Right ventricle myocardium superior (tissue), 1 donor: ENCODE measurements at places on chromosomes 12 and 14.

DNA sequence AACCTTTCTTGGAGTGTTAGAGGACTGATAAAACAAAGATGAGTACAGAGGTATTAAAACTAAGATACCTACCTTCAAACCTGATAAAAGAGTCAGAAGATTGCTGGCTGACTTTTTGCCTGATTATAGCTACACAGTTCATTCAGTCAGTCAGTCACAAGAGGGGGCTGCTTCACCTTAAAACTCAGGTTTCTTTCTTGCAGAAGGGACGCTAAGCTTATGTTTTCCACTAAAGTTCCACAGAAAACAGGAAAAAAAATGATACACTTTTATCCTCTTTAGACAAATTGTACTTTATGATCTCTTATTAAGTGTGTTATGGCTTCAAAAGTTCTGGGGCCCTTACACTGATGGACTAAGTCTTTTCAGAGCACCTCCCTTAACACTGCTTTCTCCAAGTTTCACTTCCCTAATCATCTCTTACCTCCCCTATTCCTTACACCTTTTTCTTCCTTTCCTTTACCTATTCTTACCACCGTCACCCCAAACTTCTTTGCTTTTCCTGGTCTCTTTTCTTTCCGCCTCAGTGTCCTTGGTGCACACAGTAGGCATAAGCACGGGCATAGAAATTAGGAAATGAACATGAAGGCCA lies 448.7 kb upstream of the OR4E1 start:
- DNase-seq = no peak

DNA sequence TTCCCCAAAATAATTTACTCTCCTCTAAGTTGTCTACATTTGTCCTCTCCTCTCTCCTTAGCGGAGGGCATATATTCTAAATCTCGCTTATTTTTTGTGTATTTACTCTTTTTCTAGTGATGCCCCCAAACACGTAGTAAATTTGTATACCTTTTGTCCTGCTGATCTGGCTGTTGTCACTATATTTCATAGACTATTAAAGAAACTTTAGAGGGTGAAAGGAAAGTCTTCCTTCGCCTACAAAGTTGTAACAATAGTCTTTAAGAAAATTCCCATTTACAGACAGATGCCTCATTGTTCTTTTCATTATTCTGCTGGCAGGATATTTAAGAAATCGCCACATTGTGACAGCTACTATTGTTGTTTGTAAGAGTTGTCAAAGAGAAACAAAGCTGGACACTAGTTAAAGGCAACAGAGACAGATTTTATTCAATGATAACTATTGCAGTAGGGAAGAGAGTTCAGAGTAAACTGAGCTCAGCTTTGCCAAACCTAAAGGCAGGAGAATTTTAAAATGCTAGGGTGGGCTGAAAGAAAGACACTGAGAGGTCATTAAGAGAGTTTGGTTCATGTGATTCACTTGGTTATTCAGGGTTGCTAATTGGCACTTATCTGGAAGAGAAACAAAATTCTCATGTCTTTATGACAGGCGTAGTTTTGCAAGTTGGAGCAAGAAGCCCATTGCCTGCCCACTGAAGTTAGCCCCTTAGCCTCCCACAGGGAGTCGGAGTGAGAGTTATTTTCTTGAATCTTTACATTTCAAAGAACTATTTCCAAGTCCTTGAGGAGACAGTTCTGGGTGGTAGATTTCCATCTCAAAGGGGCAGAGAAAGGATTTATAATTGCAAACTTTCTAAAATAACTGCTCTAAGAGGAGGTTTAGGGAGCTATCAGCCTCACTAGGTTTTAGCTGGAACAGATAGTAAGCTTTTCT lies 1272.5 kb upstream of the SEL1L start:
- no peak for DNase-seq

DNA sequence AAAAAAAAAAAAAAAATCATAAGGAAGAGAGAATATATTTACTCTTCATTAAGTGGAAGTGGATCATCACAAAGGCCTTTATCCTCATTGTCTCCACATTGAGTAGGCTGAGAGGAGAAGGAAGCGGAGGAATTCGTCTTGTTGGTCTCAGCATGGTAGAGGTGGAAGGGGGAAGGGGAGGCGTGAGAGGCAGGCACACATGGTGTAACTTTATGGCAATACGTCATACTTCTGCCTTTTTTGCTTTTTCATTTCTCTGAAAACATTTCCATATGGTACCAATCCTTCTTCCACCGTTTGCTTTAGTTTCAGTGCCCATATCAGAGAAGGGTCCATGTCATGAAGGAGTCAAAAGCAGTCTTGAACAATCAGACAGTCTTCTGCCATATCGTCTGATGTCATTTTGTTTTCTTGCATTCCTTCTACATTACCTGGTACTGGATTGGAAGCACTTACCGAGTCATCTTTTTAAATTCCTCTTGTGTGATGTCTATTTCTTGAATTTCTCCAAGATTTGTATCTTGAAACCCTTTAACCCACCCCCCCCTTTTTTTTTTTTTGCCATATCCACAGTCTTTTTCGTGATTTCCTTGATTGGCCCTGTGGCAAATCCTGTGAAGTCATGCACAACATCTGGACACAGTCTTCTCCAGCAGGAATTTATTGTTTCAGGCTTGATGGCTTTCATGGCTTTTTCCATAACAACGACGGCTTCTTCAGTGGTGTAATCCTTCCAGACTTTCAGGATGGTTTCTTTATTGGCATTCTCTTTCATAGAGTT lies 8.9 kb downstream of the FUT8 start:
- DNase-seq = no peak

GRCh38 chr12:12506496-12506890 lies 56.2 kb downstream of the DUSP16 start:
- no peak for DNase-seq

- DNase-seq = no peak
Observed at GRCh38 chr14:54944737-54945391, 42.2 kb upstream of the GCH1 start.

DNA sequence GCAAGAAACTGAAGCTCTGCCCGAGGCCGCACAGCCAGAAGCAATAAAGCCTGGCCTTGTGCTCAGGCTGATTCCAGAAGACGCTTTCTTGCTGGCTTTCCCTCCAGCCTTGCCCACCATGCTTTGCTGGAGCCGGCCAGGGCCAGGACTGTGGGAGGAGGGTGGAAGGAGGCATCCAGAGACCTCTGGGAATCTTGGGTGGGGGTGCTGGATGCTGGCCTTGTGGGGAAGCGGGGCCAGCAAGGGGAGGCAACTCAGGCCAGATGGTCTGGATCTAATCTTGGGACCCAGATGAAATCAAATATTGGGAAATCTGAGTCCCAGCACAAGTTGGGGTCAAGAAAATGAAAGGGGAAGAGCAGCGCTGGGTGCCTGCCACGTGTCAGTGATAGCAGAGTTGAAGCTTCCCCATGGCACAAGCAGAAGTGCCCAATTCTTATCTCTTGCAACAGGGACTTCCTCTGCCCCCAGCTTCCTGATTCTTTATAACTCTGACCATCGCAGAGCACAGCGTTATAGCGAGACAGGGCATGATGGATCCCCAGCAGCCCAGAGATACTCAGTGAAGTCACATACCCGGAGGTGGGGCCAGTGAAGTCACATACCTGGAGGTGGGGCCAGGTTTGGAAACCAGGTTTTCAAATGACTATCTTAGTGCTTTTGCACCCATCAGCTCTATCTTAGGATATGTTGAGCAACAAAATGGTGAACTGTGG lies 6.4 kb upstream of the RABGGTA start:
- peak; percentile 68 for DNase-seq

- DNase-seq = no peak
Observed at GRCh38 chr14:53533384-53533970, 380.4 kb upstream of the DDHD1 start.

DNA sequence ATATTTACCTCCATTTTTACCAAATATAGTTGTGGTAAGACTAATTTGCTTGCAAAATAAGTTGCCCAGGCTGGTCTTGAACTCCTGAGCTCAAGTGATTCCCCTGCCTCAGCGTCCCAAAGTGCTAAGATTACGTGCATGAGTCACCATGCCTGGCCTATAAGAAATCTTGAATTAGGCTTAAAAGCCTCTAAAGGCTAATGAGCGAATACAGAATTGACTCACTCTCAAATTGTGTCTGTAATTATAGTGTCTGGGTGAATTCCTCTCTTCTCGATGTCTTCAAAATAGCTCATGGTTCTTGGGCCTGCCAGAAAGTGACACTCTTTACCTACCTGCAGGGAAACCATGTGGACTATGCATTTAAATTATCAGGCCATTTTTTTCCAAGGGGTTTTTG lies 403.5 kb downstream of the SLC16A7 start:
- no peak for DNase-seq

DNA sequence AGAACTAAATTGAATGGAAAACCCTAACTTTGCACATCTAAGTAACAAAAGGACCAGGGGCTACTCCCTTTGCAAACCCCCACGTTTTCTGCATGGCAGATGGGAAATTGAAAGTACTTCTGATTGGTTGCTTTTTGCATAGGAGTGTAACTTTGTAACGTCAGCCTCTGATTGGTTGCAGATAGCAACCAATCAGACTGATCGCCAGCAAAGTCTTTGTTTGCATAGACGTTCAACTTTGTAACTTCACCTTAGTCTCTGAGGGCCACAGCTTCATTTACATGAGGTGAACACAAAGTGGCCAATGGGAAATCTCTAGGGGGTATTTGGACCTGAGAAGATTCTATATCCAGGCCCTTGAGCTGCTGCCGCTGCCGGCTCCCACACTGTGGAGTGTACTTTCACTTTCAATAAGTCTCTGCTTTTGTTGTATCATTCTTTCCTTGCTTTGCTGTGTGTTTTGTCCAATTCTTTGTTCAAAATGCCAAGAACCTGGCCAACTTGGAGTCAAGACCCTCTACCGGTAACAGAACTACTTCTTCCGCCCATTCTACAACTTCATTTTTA lies 102.5 kb upstream of the PRICKLE1 start:
- no peak for DNase-seq

DNA sequence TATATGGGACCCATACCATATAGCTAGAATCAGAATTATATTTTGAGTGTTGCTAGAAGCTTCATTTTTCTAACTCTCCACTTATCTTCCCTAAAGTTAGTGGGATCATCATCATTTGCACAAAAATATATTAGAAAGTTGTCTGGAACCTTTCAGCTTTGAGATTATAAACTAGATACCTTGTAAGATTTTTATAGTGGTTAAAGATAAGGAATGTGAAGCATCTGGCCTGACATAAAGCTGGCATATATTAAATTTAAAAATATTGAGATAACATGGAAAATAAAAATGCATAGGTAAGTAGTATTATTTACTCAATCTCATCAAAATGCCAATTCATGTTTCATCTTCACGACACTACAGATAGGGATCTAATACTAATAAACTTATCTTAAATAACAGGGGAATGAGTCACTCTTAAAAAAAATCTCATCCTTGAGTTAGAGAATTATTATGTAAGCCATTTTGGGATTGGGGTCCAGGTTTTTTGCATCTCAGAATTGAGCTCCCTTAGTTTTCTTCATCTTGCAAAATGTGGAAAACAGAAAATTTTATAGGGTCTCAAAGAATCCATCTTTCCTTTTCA lies 318.5 kb downstream of the KCNC2 start:
- no peak for DNase-seq

DNA sequence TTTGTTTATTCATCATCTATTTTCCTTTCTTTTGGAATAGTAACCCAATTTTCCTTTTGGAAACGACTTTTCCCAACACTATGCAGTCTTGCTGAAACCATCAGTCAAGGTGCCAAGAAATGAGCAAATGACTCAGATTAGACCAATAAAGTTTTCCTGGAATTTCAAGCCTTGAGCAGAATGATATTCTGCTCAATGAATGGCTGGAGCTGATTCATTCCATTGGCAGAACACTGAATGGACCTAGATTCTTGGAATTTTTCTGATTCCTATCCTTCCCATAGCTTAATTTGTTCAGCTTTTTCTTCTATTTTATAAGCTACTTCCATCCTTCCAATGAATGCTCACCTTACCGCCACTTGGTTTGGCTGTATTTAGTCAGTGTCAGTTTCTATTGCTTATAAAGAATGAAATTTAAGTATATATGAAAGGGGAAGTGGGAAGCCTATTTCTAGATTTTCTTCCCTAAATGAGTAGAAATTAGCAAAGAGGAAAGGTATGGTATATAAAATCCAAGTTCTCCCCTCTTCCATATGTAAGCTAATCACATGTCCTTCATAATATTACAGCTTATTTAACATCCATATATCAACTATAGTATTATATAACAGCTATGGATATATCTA lies 89.0 kb downstream of the C14orf39 start:
- DNase-seq = no peak

- no peak for DNase-seq
Observed at GRCh38 chr12:12979126-12979525, 20.9 kb downstream of the HEBP1 start.

DNA sequence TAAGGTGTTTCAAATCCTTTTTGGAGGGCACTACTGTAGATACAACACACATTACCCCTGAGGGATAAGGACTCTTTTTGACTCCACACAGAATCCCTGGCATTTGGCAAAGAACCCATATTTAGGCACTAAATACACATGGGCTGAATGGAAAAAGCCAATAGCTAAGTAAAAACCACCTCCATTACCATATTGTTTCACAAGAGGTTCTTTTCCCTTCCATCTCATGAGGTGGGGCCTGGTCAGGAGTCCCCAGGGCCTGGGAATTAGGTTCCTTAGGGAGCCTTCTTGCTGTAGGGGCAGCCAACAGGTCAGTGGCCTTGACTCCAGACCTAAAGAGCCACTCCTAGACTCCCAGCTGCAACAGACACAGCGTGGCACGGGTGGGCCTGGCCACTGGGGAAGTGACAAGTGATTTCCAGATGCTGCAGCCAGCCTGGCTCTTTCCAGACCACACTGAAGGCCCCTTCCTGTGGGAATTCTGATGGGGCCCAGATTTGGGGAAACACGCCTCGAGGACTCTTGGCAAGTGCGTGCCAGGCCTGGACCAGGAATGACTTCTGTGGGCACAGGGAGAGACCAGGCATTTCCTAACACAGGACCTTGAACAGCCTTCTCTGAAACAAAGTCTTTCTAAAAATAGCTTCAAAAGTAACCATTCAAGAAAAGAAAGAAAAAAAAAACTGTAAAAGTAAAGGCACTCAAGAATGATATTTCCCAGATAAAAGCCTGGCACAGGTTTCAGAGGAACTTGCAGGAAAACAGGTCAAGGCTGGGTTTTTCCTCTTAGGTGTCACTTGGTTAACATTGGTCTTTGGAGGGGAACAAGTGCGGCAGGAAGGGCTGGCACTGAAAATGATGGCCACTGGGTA lies 18.1 kb downstream of the SSH1 start:
- peak; percentile 68 for DNase-seq

- DNase-seq = no peak
Observed at GRCh38 chr12:10214136-10214894, 1.6 kb downstream of the GABARAPL1 start.

DNA sequence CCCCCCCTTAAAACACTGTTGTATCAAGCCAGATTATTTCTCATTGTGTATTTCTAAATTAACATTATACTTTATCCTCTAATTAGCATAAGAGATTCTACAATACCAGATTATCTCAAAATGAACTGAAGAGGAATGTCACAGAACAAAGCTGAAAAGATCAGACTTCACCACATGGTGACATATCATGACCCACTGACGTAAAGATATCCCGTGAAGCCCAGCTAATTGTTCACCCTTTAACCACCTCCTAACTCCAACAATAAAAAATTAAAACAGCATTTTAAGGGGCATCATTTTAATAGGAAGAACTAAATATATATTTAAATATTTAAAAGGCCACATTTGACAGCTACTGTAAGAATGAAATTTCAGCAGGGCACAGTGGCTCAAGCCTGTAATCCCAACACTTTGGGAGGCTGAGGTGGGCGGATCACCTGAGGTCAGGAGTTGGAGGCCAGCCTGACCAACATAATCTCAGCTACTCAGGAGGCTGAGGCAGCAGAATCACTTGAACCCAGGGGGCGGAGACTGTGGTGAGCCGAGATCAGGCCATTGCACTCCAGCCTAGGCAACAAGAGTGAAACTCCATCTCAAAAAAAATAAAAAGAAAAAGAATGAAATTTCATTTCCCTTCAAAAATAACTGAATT lies 29.0 kb downstream of the CDK17 start:
- no peak for DNase-seq
